ENCODE measurements at places on chromosomes 7 and 10.

- DNase-seq: no peak
These were observed 11.5 kb downstream of the ADCY1 start for GRCh38 chr7:45585628-45586027.

GRCh38 chr10:96646751-96647166 lies 59.9 kb upstream of the TM9SF3 start:
- DNase-seq: no peak

- no peak for DNase-seq
These were observed 36.2 kb upstream of the PITRM1 start for GRCh38 chr10:3208481-3209406.

- no peak for DNase-seq
These were observed 86.0 kb downstream of the CAMK1D start for GRCh38 chr10:12435348-12435747.

DNA sequence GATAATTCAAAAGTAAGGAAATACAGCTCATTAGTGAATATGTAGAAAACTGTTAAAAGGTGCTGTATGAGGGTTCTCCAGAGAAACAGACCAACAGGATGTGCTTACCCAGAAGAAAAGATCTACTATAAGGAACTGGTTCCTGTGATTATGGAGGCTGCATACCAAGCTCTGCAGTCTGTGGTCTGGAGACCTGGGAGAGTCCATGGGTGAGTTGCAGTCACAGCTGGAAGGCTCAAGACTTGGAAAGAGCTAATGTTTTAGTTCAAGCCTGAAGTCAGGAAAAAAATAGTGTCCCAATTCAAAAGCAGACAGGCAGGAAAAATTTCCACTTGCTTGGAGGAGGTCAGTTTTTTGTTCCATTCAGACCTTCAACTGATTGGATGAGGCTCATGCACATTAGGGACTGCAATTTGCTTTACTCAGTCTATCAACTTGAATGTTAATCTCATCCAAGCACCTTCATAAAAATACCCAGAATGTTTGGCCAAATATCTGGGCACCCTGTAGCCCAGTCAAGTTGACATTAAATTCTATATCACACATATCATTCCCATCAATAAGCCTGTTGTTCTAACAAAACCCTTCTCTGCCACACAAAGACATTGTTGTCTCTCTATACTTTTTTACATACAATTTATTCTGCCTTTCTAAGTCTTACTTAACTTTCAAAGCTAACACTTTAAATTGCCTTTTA lies 197.9 kb upstream of the KLF6 start:
- DNase-seq: no peak

- no peak for DNase-seq
These were observed 90.1 kb downstream of the ABCC2 start for GRCh38 chr10:99872367-99873162.

DNA sequence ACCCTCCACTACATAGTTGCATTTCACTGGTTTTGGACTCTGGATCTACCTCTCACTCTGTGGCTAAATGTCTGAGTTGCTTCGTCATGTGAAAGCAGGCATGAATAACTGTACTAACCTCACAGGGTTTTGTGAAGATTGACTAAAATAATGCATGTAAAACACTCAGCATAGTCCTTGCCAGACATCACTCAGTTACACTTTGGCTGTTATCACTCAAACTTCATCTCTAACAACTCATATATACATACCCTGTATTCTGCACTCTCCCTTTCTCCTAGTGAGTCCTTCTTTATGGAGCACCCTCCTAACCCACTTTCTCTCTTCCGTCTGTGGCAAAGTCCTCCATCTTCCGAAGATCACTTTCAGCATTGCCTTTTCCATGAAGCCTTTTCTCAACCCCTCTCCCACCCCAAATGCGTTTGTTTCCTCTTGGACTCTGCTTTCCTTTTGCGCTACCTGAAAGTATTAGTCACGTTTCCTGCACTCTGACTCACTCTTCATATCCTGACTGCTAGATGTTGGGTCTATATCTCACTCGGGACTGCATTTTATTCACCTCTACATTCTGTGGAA lies 72.6 kb downstream of the OSBPL3 start:
- no peak for DNase-seq

DNA sequence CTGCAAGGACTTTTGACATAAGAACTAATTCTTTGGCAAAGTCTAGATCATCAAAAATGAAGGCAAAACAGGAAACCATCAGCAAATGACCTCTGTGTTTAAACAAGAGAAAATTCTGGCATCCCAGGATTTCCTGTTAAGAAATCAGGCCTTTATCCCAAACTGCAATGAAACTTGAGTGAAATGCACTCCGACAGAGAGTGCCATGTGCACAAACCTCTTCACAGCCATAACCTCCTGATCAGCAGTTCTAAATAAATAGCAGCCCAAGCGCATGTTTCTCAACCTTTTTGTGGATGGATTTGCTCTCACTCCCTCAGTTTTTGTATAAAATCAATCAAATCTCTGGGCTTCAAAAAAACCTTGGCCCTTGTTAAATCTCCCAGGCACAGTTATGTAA lies 107.7 kb upstream of the EEPD1 start:
- DNase-seq: no peak

GRCh38 chr7:18495412-18496340 lies at the start of gene HDAC9:
Gene HDAC9, plus strand, starts transcription at chr7:18495749. Its CDS starts 554 bp downstream, at chr7:18496303.
- no peak for DNase-seq

DNA sequence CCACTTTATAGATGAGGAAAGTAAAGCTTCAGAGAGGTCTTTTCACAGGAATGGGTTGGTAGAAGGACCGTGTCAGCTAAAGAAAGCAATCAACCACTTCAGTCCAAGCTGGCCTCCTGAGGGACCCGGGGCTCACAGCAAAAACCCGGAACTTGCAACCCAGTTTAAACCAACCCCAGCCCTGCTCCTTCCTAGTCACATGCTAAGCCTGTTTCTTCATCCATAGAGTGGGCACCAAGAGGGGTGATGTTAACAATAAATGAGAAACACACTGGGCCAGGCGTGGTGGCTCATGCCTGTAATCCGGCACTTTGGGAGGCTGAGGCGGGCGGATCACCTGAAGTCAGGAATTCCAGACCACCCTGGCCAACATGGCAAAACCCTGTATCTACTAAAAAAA lies 12.1 kb upstream of the NPFFR1 start:
- DNase-seq: no peak

DNA sequence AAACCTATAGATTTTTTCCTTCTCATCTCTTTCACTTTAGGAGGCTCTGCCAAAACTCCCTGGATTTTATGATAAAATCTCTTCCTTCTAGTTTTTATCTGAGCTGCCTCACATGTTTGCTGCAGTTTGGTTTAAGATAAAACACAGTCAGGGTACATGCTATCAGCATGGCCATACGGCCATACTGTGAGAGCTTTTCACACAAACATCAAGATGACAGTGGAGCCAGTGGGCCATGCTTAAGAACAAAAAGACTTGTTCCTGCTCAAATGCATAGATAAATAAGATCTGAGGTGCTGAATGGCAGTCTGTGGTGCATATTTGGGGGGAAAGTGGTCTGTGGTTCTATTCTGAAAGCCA lies 91.0 kb downstream of the ELMO1 start:
- no peak for DNase-seq

GRCh38 chr7:36982766-36983165 lies 258.5 kb upstream of the AOAH start:
- no peak for DNase-seq

GRCh38 chr7:48537561-48537960 lies 366.3 kb downstream of the ABCA13 start:
- DNase-seq: no peak
